Effector CD4-positive, alpha-beta T cell (primary cell): ENCODE measurements at places on chromosomes 2 and 18.

DNA sequence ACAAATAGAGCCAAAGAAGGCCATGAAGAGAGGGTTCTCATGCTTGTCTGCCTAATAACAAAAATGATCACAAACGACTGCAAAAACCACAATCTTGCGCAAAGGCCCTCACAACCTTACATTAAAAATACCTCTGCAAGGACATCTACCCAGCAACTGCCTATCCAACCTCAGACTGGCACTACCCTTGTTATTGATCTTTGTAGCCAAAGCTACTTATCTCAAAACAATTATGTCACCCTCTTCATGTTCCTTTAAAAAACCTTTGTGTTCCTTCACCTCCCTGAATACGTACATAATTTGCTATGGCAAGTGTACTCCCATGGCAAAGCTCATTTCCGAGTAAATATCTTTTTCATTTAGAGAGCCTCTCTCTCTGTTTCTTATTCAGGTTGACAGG, 44.1 kb downstream of the TMEM163 start:
- no peak for DNase-seq

DNA sequence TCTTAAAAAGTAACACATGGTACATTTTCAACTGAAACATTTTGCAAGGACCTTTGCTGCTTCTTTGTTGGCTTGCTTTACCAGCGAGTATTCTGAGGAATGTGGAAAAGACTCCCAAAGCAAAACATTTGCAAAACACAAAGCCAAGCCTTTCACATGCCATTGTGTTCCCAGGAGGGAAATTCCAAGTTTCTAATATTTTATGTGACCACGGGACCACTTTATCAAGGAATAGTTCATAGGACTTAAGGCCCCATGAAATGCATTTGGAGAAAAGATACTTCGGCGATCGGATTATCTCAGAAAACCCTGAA, 26.2 kb downstream of the CYP27C1 start:
- no peak for DNase-seq

DNA sequence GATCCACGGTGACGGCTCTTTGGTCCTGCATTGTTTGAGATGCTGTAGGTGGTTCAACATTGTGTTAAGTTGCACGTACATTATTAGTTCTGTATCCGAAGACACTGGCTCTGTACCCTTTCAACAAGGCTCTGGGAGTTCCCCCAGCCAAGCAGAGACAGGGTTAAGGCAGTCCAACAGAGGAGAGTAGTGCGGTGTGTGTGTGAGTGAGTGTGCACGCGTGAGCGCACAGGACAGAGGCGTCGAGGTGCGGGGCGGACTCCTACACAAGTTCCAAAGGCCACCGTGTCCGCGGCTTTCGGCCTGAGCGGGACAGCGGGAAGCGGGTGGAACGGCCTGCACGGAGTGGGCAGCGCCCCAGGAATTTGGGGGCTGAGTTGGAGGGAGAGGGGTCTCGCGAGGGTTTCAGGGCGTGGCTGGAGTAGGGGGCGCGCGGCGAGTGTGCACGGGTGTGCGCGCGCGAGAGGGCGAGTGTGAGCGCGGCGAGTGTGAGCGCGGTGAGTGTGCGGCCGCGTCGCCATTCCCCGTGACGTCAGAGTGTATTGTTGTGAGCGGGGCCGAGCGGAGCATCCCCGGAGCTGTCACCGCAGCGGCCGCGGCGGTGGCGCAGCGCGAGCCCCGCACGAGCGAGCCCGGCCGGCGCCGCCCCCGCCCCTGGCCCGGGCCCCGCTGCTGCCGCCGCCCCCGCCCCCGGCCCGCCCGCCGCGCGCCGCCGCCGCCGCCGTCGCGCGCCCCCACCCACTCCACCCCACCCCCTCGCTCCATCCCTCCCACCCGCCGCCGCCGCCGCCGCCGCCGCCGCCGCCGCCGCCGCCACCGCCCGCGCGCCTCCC, at the start of gene ASXL3:
TSS of gene ASXL3 (plus strand) at position 535 of the 833 bp plus-strand sequence. CDS start 413 bp downstream, outside the sequence.
- DNase-seq, result no peak

- DNase-seq, result peak; percentile 36
These were observed 3.3 kb upstream of the HJURP start for GRCh38 chr2:233857511-233858141.

- DNase-seq, result no peak
These were observed 56.5 kb upstream of the CWC22 start for GRCh38 chr2:180063494-180064092.

GRCh38 chr18:38019292-38019691, 453.7 kb upstream of the CELF4 start:
- DNase-seq, result no peak

- DNase-seq, result no peak
These were observed 138.5 kb downstream of the DYM start for GRCh38 chr18:49321797-49322461.

- no peak for DNase-seq
These were observed 1.3 kb downstream of the RTP5 start for GRCh38 chr2:241870611-241871537.

GRCh38 chr2:182824056-182824766, 42.2 kb downstream of the FRZB start:
- DNase-seq, result no peak

DNA sequence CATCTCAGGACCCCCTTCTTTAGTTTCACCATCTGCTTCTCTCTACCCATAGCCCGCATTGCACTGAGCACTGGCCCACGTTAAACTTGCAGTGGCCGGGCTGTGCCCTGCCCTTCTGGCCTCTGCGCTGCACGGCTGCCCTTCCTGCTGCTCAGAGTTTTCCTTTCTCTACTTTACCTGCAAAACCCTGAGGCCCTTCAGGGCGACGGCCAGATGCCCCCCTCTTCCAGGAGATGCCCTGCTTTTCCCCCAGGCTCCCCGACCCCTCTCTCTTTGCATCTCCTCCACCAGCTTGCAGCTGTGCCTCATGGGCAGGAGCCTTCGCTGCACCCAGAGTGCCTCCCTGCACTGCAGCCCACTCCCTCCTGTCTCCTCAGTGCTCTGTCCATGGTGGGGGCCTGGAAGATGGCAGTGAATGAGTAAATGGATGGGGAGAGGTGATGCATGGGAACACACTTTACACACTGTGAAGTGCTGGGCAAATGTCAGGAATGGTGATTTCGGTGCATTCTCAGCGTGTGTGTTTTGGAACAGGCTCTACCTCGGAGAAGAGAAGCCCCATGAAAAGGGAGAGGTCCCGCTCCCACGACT, 53.8 kb downstream of the NTSR2 start:
- no peak for DNase-seq

DNA sequence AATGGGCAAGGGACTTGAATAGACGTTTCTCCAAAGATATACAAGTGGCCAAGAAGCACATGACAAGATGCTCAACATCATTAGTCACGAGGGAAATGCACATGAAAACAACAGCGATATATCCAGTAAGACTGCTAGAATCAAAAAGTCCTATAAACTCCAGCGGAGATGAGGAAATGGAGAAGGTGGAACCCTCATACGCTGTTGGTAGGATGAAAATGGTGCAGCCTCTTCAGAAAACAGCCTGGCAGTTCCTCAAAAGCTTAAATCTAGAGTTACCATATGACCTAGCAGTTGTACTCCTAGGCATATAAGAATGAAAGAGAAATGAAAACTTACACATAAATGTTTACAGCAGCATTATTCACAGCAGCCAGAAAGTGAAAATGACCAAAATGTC, 48.1 kb downstream of the HPCAL1 start:
- no peak for DNase-seq

GRCh38 chr2:117851969-117852368, 37.5 kb downstream of the DDX18 start:
- no peak for DNase-seq

DNA sequence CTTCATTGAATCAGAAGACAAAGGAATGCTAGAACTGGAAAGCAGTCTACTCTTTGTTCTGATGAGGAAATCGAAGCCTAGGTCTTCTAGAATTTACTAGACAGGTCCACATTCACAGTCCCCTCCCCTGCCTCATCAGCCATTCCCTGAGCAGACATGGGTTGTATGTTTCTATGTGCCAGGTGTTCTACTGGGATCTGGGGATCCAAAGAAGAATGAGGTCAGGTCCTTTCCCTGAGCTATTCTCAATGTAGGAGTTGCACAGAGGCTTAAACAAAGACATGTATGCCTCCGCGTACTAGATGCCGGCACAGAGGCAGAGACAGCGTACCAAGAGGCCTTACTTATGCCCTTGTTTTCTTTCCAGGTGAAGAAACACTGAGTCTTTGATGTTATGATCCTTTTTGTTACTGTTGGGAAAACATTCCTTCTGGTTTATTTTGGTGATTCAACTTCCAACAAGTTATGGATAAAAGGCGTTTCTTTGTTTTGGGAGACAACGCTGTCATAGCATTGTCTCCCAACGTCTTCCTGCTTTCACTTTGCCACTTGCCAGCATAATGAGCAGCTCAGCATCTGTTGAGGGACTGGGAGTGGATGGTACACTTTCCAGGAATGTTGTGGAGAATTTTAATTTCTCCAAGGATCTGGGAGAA, 174.4 kb downstream of the ALPK2 start:
- DNase-seq, result no peak

- no peak for DNase-seq
These were observed 16.7 kb upstream of the TXNDC2 start for GRCh38 chr18:9868857-9869714.

DNA sequence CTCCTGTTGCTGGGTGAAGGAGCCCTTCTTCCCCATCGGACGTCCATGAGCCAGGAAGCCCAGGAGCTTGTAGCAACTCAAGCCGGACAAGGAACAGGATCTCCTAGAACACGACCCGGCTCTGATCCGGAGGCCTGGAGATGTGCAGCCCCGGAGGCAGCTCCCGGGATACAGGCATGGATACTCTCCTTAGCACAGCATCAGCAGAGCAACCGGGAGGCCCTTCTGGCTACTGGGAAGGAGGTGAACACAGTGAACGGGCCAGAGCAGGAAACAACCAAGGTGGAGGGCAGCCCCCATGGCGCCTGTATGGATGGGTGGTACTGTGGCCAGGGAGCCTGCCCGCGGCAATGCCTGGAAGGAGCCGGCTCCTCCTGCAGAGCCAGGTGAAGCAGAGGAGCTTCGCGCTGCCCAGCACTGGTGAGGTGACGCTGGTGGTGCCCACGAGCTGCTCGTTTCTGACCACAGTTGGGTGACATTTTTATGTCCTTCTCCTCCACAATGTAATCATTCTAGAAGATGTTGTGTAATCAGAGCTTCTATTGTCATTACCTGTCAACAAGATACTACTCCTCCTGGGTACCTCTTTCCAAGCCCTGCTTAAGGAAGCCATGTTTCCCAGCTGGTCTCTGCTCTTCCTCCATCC, 94.3 kb downstream of the TWIST2 start:
- no peak for DNase-seq

- DNase-seq, result no peak
These were observed 175.3 kb downstream of the CLIP4 start for GRCh38 chr2:29290293-29291047.

GRCh38 chr2:88176352-88176984, 6.3 kb downstream of the THNSL2 start:
- DNase-seq, result no peak

DNA sequence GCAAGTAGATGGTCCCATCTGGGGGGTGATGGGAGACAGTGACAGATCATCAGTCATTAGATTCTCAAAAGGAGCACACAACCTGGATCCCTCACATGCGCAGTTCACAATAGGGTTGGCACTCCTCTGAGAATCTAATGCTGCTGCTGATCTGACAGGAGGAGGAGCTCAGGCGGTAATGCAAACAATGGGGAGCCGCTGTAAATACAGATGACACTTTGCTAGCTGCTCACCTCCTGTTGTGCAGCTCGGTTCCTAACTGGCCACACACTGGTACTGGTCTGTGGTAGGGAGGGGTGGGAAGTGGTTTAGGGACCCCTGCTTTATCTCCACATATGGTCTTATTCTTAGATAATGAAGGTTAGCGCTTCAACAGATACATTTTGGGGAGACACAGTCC, 506.6 kb downstream of the PLCL1 start:
- DNase-seq, result no peak

DNA sequence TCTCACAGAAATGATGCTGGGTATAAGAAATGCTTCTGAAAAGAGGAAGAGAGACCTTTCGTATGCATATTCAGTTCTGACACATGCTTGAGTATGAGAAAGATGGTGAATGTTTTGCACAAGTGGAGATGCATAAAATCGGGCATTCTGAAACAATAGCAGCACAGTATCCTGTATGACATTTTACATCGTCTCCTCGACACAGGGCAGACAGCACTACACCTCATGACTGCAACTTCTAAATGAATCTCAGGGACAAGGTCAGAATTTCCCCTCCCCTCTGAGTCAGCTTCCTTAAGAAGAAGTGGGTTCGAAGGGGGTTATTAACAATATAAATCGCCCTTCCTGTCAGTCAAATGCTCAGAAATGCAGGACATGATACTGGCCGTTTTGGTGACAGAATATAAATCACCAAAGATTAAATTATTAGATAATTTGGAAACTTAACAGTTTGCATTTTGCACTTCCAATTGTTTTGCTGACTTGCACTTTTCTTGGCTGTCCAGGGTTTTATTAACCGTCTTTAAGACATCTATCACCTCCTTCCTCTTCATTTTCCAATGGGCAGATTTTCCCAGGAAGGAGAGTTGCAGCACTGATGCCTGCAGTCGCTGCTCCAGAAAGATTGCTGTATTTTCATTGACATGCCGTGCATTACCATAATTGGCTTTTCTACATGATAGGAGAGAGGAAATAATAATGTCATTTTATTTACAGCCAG, 57.2 kb downstream of the TSHZ1 start:
- no peak for DNase-seq

GRCh38 chr2:24429197-24430074, 61.6 kb upstream of the NCOA1 start:
- no peak for DNase-seq

- DNase-seq, result no peak
These were observed 168.8 kb downstream of the RTP5 start for GRCh38 chr2:242038166-242038927.

- peak; percentile 33 for DNase-seq
These were observed 127.9 kb upstream of the LGALSL start for GRCh38 chr2:64325852-64326577.

DNA sequence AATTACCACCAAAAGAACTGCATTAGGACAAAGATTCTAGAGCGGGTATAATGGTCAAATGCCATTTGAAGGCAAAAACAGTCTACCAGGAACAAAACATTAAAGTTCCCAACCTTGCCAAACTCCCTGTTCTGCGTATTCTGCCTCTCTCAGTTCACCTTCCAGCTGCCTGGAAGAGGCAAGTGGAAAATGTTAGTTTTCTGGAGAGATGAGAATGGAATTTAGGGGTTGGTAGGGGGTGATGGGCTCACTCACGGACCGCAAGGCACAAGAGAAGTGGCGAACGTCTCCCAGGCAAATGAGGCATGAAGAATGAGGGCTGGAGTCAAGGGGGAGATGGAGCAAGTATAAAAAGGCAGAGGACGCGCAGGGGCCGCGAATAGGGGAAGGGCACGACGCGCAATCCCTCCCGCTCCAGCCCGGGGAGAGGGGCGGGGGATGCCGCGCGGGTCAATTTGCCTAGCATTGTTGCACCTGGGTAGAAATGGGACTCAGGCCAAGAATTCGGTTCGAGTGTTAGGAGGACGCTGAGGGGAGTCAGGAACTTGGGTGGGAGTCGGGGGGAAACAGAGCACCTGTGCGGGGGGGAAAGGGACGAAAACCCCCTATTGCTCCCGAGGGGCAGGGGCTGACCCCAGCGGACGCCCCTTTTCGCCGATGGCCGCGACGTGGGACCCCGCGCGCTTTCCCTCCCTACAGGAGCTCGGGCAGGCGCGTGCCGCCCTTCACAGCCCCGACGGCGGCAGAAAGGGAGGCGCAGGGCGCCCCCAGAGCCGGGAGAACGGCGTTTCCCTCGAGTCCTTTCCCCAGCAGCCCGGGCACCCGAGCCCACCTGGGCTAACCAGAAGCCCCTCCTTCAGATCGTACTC, 573 bp downstream of the PAIP2B start:
- DNase-seq, result peak; percentile 6
